ENCODE measurements at places on chromosomes 4 and X. TPM values are rescaled to one million over a fixed set of nuclear protein-coding genes. Genes with fewer than 3 reads are reported as not detected.
A peak's percentile ranks its signal among the peaks of the same experiment; 100 is the strongest.

DNA sequence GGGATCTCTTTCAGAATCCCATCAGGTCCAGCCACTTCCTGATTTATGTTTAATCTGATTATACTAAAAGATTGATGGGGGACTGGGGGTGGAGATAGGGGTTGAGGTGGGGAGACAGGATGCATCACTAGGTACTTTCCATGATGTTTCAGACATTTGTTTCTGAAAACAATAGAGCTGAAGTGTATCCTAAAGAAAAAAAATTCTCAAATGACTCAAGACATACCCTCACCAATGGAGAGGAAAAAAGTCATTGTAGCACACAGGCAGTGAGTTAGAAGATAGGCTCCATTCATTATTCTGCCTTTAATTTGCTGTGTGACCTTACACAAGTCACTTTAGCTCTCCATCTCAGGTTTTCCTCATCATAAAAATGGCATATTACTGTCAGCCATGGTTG is 33.1 kb downstream of the LHFPL1 start:
- no peak overlapping the region for H3K27ac ChIP-seq
- no peak for DNase-seq
- no peaks in the 10 kb centered on the region for H3K27me3 ChIP-seq
- H3K4me3 ChIP-seq = no peak overlapping the region
- H3K4me1 ChIP-seq = no peaks in the 10 kb centered on the region

GRCh38 chr4:985123-985830 is 1.6 kb upstream of the IDUA start:
- H3K27me3 ChIP-seq = no peaks in the 10 kb centered on the region
- H3K4me1 ChIP-seq = peaks cover 28% of the 10 kb centered on the region
- peak overlapping the region; percentile 25 for H3K4me3 ChIP-seq
- H3K36me3 ChIP-seq = peaks cover 2% of the 10 kb centered on the region
- H3K27ac ChIP-seq = no peak overlapping the region

DNA sequence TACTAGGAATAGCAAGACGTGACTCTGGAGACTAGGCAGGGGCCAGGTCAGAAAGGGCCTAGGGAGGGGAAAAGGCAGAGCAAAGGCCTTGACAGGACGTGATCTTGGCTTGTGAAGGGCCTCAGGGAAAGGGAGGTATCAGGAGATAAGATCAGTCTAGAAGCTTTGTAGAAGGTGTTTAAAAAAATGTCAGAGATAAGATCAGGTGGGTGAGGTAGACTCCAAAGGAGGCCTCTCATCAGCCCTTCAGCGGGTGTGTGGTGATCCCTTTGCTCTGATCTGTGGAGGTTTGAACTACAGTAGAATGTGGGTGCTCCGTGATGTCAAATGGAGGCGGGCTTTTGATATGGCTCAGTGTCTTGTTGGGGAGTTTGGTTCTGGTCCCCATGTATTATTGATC is 78.8 kb upstream of the PRPS1 start:
- no peak overlapping the region for H3K4me3 ChIP-seq
- no peak for DNase-seq
- no peaks in the 10 kb centered on the region for H3K27me3 ChIP-seq
- H3K36me3 ChIP-seq = no peaks in the 10 kb centered on the region

PDZD4 gene
- 10.5 TPM for polyA plus RNA-seq

DUSP21 gene
- polyA plus RNA-seq = not detected

All from large intestine (tissue), 12 donors.